Chondrocyte (in vitro differentiated cells): ENCODE measurements at places on chromosomes 1 and 21. TPM values are rescaled to one million over a fixed set of nuclear protein-coding genes. Genes with fewer than 3 reads are reported as not detected.
A peak's percentile ranks its signal among the peaks of the same experiment; 100 is the strongest.

GRCh38 chr21:39800311-39800710 is 55.3 kb downstream of the IGSF5 start:
- H3K27me3 ChIP-seq: no peaks in the 10 kb centered on the region
- H3K4me1 ChIP-seq: no peaks in the 10 kb centered on the region
- H3K36me3 ChIP-seq: no peaks in the 10 kb centered on the region

- H3K4me1 ChIP-seq: peaks cover 15% of the 10 kb centered on the region
- H3K36me3 ChIP-seq: peaks cover 3% of the 10 kb centered on the region
- H3K27me3 ChIP-seq: peaks cover 2% of the 10 kb centered on the region
- no peak for DNase-seq
These were observed 5.2 kb upstream of the HSD3B2 start for GRCh38 chr1:119409731-119410130.

The CHAF1B gene
- 2.6 to 7.9 TPM (median 3.6 TPM) in 3 replicates for total RNA-seq

GRCh38 chr1:202723708-202724107 is 13.5 kb upstream of the SYT2 start:
- no peak overlapping the region for H3K27ac ChIP-seq
- H3K36me3 ChIP-seq: peaks cover 24% of the 10 kb centered on the region
- no peak for DNase-seq

DNA sequence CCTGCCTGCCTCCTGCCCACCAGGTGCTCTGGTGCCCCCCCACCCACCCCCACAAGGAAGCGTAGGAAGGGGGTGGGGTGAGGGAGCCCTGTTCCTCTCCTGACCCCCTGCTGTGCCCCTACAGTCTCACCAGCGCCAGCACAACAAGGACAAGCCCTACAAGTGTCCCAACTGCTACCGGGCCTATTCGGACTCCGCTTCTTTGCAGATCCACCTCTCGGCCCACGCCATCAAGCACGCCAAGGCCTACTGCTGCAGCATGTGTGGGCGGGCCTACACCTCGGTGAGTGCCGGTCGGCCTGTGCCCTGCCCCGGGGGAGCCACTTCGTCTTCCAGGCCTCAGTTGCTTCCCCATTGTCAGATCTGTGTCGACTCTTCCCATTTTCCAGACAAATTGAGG is 25.9 kb downstream of the A3GALT2 start:
- peaks cover 11% of the 10 kb centered on the region for H3K4me1 ChIP-seq
- H3K4me3 ChIP-seq: no peak overlapping the region
- peak overlapping the region; percentile 8 for H3K27ac ChIP-seq
- H3K27me3 ChIP-seq: no peaks in the 10 kb centered on the region
- peaks cover 25% of the 10 kb centered on the region for H3K36me3 ChIP-seq

The ADGRL4 gene
- 4.9 to 6.9 TPM (median 5.7 TPM) in 3 replicates for total RNA-seq
